ENCODE measurements at places on chromosomes 12 and 14.

- no peaks in the 10 kb centered on the region for H3K36me3 ChIP-seq
- no peaks in the 10 kb centered on the region for H3K27me3 ChIP-seq
- no peak overlapping the region for H3K27ac ChIP-seq
- no peak for DNase-seq
- H3K4me1 ChIP-seq: no peaks in the 10 kb centered on the region
- H3K4me3 ChIP-seq: no peak overlapping the region
These were observed 2.4 kb downstream of the DHRS2 start for GRCh38 chr14:23638414-23639047.

- DNase-seq: no peak
- no peaks in the 10 kb centered on the region for H3K4me1 ChIP-seq
- no peak overlapping the region for H3K27ac ChIP-seq
- H3K27me3 ChIP-seq: no peaks in the 10 kb centered on the region
- no peak overlapping the region for H3K4me3 ChIP-seq
These were observed 110.9 kb downstream of the PAH start for GRCh38 chr12:102806110-102806509.

DNA sequence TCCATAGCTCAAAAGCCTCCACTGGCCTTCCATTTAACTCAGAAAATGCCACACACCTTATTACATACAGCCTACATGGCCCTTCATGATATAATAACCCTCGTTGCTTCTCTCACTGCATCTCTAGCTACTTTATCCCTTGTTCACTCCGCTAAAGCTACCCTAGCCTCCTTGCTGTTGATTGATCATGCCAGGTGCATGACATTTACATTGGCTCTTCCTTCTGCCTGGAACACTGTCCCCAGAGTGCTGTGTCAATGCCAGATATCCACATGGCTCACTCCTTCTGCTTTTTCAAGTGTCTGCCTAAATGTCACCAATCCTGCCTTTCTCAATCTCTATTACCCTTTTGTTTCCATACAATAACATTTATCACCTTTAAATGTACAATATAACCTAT is 58.3 kb downstream of the CAND1 start:
- H3K27me3 ChIP-seq: no peaks in the 10 kb centered on the region
- no peak overlapping the region for H3K27ac ChIP-seq
- H3K4me1 ChIP-seq: no peaks in the 10 kb centered on the region
- DNase-seq: no peak
- no peaks in the 10 kb centered on the region for H3K36me3 ChIP-seq

DNA sequence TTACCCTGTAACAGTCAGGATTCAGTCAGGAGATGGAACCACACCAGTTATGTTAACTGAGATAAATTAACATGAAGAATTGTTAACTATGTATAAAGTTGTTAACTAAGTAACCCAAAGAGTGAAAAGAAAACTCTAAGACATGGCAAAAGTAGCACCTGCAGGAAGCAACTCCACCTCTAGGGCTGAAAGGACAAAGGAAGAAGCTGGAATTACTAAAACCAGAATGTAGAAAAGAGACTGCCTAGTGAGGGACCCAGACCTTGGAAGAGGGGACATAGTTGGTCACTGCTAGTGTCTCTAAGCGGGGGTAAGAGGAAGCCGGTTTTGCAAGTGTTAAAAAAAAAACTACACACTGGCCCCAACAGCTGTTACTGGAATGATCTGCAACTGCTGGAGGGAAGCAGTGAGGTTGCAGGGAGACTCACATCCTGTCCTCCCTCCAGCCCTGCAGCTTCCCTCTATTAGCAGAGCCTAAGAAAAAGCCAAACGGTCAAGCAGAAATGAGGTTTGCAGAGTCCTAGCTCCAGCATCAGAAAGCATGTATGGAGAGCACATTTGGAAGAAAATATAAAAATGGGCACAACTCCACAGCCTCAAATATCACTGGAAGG is 39.8 kb downstream of the GPR135 start:
- H3K36me3 ChIP-seq: no peaks in the 10 kb centered on the region
- no peaks in the 10 kb centered on the region for H3K27me3 ChIP-seq
- no peaks in the 10 kb centered on the region for H3K4me1 ChIP-seq
- H3K4me3 ChIP-seq: no peak overlapping the region
- DNase-seq: no peak

- peak overlapping the region; percentile 97 for H3K27ac ChIP-seq
- peak overlapping the region; percentile 87 for H3K4me3 ChIP-seq
- no peaks in the 10 kb centered on the region for H3K36me3 ChIP-seq
- DNase-seq: peak; percentile 62
- no peaks in the 10 kb centered on the region for H3K27me3 ChIP-seq
These were observed 596 bp downstream of the DLST start for GRCh38 chr14:74882103-74882920.

GRCh38 chr12:56366948-56367347 is 4.3 kb upstream of the APOF start:
- H3K4me3 ChIP-seq: no peak overlapping the region
- no peak overlapping the region for H3K27ac ChIP-seq
- no peaks in the 10 kb centered on the region for H3K27me3 ChIP-seq
- H3K4me1 ChIP-seq: no peaks in the 10 kb centered on the region
- DNase-seq: no peak

GRCh38 chr12:988646-989045 is 2.4 kb upstream of the ERC1 start:
- H3K27ac ChIP-seq: no peak overlapping the region
- no peaks in the 10 kb centered on the region for H3K4me1 ChIP-seq
- no peaks in the 10 kb centered on the region for H3K36me3 ChIP-seq
- no peaks in the 10 kb centered on the region for H3K27me3 ChIP-seq

GRCh38 chr12:22899184-22899583 is 274.2 kb downstream of the ETNK1 start:
- H3K4me1 ChIP-seq: no peaks in the 10 kb centered on the region
- no peaks in the 10 kb centered on the region for H3K36me3 ChIP-seq
- no peak for DNase-seq

GRCh38 chr12:106289196-106289681 is 13.3 kb upstream of the TCP11L2 start:
- H3K27ac ChIP-seq: peak overlapping the region; percentile 28
- no peak overlapping the region for H3K4me3 ChIP-seq
- DNase-seq: no peak
- no peaks in the 10 kb centered on the region for H3K4me1 ChIP-seq
- no peaks in the 10 kb centered on the region for H3K27me3 ChIP-seq

DNA sequence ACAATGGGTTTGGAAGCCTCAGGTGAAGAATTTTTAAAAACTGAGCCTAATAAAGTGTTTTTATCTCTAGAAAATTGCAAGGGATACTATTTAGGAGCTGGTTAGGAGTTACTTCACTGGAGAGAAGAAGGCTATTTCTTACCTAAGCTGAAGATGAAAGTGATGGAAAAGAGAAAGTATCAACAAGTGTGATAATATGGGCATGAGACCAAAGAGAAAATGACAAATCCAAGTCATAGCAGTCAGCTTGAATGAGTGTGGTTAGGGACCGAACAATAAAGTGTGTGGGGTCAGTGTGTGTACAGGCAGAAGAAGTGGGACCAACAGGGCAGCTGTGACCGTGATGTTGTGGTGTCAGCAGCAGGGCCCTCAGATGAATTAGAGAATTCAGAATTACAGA is 24.2 kb upstream of the ADAMTS20 start:
- H3K36me3 ChIP-seq: no peaks in the 10 kb centered on the region
- no peak overlapping the region for H3K4me3 ChIP-seq
- no peak for DNase-seq
- H3K27me3 ChIP-seq: no peaks in the 10 kb centered on the region
- no peaks in the 10 kb centered on the region for H3K4me1 ChIP-seq

- DNase-seq: no peak
These were observed 149.7 kb upstream of the SLC16A7 start for GRCh38 chr12:59446116-59446515.

DNA sequence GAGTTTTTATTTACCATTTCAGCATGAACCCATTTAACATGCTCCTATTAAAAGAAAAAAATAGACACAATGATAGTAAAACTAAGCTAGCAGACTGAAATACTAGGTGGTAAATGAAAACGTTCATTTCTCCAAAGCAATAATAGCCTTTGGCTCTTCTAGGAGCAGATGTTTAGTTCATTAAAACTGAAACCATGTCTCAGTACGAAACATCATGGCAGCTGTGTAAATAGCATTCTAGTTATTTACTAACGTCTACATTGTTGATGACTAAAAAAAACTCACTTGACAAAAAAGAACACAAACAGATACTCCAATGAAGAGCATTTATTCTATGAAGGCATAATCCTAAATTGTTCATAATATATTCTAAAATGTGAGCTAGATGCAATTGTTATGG is 17.9 kb downstream of the RECQL start:
- no peak overlapping the region for H3K27ac ChIP-seq
- no peaks in the 10 kb centered on the region for H3K27me3 ChIP-seq
- no peak for DNase-seq
- no peaks in the 10 kb centered on the region for H3K4me1 ChIP-seq

- H3K4me3 ChIP-seq: no peak overlapping the region
- H3K36me3 ChIP-seq: no peaks in the 10 kb centered on the region
- no peaks in the 10 kb centered on the region for H3K4me1 ChIP-seq
- H3K27me3 ChIP-seq: no peaks in the 10 kb centered on the region
These were observed 22.4 kb downstream of the SLC7A8 start for GRCh38 chr14:23160924-23161522.

DNA sequence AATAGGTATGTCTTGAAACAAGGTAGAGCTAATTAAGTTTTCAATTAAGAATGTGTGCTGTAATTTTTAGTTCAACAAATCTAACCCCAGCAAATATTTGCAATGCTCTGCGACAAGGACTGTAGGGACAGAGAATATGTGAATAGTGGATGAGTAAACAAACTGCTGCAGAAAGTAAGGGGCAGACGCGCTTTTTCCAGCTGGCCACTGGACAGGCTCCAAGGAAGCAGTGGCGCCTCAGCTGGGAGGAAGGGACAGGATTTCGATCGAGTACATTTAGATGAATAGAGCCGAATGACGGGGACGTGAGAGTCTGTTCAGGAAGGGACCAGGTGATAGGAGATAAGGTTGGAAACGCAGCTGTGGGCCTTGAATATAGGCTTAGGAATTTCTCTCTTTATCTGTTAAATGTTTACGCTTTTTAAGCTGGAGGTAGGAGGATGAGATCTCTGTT is 69.3 kb downstream of the ELK3 start:
- no peak for DNase-seq
- H3K27me3 ChIP-seq: no peaks in the 10 kb centered on the region
- H3K4me3 ChIP-seq: no peak overlapping the region
- H3K36me3 ChIP-seq: no peaks in the 10 kb centered on the region
- H3K4me1 ChIP-seq: no peaks in the 10 kb centered on the region
- H3K27ac ChIP-seq: no peak overlapping the region

GRCh38 chr14:90644882-90645281 is 171.3 kb downstream of the TTC7B start:
- H3K4me1 ChIP-seq: no peaks in the 10 kb centered on the region
- H3K27ac ChIP-seq: no peak overlapping the region
- H3K27me3 ChIP-seq: no peaks in the 10 kb centered on the region
- no peak for DNase-seq
- no peak overlapping the region for H3K4me3 ChIP-seq

GRCh38 chr12:4242595-4242994 is 31.0 kb upstream of the CCND2 start:
- no peak overlapping the region for H3K27ac ChIP-seq
- DNase-seq: no peak
- no peaks in the 10 kb centered on the region for H3K27me3 ChIP-seq
- H3K4me3 ChIP-seq: no peak overlapping the region
- H3K36me3 ChIP-seq: no peaks in the 10 kb centered on the region

Measured in colonic mucosa (tissue), 4 donors.